ENCODE measurements at places on chromosomes 3 and 15.

- DNase-seq, result no peak
These were observed 1141.0 kb downstream of the IGSF11 start for GRCh38 chr3:117893638-117894037.

- DNase-seq, result no peak
These were observed 286.6 kb upstream of the ADAMTS9 start for GRCh38 chr3:64974401-64974800.

DNA sequence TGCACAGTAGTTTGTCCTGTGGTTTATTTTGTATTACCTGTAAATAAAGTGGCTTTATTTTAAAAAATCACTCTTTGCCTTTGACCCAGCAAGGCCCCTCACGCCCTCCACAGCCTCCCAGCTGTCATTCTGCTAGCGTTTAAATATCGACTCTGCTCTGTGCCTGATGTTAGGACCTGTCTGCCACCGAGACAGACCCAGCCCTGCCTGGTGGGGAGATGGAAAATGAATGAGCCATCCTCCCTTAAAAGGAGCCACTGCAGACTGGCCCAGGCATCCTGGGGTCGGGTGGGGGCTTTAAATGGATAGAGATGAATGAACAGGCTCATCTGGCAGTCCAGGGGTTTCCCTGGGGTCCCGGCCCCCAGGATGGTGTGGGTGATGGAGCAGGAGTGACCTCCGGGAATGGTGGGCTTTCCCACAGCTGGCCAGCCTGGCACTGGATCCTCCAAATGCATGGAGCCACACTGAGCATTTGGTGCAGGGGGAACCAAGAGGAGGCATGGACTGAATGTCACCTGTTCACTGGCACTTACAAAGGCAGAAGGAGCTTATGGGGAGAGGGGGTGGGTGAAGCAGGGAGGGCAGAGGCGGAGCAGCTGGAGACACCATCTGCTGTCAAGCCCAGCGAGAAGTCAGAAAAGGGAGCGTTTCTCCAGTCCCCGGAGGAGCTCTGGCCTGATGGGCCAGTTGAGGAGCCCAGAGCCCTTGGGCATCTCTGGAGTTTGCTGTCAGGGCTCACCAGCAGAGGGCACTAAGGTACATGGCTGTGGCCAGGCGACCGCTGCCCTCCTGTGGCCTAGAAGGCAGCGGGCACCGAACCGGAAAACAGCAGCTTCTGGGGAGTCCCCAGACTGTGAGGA is 11.9 kb downstream of the GRM2 start:
- no peak for DNase-seq

- DNase-seq, result no peak
These were observed 30.2 kb downstream of the EIF4E3 start for GRCh38 chr3:71695000-71695482.

GRCh38 chr3:155102329-155102728 is 22.2 kb downstream of the MME start:
- DNase-seq, result no peak

- no peak for DNase-seq
These were observed 34.1 kb upstream of the NR2C2 start for GRCh38 chr3:14913071-14913925.

GRCh38 chr3:120177707-120178306 is 83.6 kb upstream of the GSK3B start:
- DNase-seq, result no peak

- DNase-seq, result no peak
These were observed 52.3 kb upstream of the FGF7 start for GRCh38 chr15:49370782-49371181.

- no peak for DNase-seq
These were observed 10.6 kb downstream of the ATP2C1 start for GRCh38 chr3:130904491-130904890.

- no peak for DNase-seq
These were observed 63.7 kb downstream of the SEMA6D start for GRCh38 chr15:47780971-47781370.

DNA sequence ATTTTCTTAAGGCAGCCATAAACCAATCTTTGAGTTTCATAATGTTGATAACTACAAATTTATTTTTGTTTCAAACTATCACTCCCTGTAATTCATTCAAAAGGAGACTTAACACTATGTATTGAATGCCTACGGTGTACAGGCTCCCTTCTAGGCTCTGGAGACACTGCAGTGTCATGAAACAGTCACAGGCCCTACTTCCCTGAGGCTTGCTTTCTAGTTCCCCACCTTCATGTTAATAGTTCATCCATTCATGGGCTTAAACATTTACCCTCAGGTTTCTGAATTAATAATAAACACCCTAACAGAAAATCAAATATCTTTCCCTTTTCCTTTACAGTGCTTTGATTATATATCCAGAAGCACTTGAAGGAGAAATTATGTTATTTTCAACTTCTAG is 168.7 kb downstream of the CHL1 start:
- DNase-seq, result no peak

DNA sequence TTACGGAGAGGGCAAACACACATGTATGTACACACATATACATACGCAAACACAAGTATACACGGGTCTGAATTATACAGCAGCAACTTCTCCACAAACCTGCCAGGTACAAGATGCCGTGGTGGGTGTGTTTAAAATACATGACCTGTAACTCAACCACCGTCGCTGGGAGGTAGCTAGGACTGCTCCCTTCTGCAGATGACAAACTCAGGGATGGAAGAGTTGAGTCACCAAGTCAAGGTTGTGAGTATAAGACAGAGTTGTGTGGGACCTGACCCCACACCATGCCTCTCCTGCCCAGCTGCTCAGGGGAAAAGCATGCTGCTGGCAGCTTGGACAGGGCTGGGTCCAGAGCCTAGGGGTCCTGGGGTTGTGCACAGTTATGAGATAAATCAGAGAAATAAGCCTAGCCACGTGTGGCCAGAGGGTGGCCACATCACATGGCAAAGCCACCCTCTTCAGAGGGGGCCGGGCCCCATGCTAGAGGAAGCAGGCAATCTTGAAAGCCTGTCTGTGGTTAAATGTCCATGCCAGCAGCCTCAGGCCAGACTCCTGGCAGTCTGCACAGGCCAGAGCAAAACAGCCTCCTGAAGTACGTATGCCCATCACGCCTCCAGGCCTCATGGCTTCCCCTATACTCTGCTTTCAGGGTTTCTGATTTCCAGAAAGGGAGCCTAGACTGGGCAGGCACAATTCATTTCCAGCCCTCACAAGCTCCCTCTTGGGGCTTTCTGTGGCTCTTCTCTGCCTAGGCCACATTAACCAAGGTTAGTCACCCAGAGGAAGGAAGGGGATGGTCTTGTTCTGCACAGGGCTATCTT is 107.7 kb upstream of the RPL32 start:
- no peak for DNase-seq

DNA sequence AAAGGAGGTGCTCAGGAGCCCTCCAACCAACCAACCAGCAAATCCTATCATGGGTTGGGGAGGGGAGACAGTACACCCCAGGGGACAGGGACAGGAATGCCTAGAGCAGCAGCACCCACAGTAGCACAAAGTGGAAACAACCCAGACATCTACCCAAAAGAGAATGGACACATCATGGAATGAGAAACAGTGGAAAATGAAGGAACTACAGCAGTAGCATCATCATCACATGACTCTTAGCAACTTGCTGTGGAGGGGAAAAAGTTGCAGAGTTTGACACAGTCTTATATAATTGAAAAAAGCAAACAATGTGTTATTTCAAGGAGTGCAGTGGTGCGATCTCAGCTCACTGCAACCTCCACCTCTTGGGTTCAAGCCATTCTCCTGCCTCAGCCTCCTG is 11.0 kb downstream of the C3orf22 start:
- no peak for DNase-seq

- no peak for DNase-seq
These were observed 25.0 kb downstream of the LSM3 start for GRCh38 chr3:14203521-14204079.

DNA sequence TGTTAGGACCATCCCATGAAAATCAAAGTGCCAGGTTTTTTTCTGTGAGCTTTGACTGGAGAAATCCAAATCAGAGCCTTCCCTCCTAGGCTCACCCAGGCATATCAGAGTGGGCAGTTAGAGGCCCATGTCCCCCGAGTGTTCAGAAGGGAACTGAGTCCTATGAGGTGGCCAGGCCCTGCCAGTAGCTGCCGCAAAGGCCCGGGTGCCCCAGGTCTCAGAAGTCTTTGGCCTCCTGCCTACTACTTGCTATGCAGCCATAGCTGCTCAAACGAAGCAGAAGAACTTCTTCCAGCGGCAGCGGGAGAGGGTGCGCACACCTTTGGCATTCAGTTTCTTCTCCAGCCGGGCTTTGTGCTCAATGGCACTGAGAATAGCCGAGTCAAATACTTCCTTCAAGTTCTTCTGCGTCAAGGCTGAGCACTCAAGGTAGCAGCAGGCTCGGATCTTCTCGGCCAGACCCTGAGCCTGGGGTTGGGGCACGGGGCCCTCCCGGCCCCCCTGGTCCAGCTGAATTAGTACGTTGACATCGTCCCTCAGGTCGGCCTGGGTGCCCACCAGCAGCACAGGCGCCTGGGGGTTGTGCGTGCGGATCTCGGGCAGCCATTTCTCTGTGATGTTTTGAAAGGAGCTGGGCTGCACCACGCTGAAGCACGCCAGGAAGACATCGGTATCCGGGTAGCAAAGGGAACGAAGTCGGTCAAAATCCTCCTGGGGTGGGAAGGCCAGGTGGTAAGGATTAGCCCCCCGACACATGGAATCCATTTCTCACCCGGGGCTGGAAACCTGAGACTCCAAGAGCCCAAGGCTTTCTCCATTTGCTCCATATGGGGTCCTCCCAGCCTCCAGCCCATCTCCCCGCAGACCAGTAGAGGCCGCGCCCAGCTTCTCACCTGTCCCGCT is 992 bp downstream of the RHOV start:
- no peak for DNase-seq

DNA sequence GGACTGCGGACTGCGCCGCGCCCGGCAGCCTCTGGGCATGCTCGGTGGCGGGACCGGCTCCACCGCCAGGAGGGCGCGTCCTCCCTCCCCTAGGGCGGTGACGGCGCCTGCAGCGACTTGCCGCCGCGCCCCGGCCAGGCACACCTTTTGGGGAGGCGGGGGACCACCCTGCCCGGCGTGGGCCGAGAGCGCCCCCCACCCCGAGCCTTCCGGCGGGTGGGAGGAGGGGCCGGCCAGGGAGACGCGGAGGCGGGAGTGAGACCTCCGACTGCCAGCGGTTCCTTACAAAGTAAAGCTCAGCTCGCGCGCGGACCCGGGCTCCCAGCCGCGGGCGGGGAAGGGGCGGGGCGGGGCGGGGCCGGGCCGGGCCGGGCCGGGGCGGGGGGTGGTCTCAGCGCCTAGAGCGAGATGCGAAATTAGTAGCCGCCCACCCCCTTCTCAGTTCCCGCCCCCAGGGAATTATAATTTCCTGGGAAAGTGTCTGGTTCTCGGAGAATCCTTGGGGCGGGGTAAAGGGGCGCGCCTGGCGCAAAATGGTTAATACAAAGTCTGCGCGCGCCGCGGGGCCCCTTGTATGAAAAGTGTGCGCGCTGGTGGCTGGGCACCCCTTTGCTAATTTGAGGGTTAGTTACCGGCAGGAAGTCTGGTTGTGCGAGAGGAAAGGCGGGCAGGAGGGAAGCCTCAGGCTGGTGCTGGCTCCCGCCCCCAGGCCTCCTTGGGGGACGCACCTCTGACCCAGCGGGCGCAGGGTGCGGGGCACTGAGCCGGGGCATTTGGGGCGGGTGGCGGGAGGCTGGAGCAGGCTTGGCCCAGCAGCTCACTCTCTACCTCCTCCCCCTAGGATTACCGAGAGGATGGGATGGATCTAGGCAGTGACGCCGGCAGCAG is 224.8 kb upstream of the IL12A start:
- DNase-seq, result no peak

- no peak for DNase-seq
These were observed 6.6 kb upstream of the STAC start for GRCh38 chr3:36373666-36374065.

DNA sequence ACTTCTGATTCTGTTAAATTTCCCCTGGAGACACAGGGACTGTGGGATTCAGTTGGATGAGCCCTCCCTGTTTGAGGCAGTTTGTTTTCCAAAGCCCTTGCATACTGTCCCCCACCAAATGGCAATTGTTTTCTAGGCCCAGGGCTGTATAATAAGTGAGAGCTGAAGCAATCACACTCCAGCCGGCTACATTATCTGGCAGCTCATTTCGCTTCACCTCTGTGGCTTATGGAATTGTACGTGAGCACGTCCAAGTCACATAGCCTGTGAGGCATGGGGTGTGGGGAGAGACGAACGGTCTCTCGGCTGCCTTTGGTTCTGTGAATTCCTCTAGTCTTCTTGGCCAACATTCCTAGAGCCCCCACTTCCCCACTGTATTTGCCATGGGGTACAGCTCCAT is 10.7 kb downstream of the RBP2 start:
- DNase-seq, result no peak

GRCh38 chr15:48253172-48253571 is 47.1 kb downstream of the SLC12A1 start:
- DNase-seq, result no peak

- peak; percentile 51 for DNase-seq
These were observed 9.4 kb upstream of the MESP1 start for GRCh38 chr15:89760303-89761008.

- no peak for DNase-seq
These were observed 1.4 kb upstream of the NDUFAF3 start for GRCh38 chr3:49020330-49021212.

- peak; percentile 8 for DNase-seq
These were observed 2.0 kb downstream of the FOXP1 start for GRCh38 chr3:71581457-71582035.

DNA sequence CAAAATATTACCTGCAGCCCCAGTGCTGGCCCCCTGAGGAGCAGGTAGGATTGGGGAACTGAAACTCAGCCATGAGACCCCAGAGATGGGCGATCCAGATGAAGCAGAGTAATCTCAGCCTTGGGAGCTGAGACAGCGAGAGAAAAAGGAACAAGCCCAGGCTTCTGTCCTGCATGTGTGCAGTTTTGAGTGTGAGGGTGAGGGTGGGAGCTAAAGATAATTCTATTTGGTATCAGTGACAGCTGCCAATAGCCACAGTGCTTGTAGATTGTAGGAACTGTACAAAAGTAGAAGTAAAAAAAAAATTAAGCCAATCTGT is 5.9 kb downstream of the ATP8B4 start:
- no peak for DNase-seq

GRCh38 chr3:74491874-74492273 is 122.6 kb downstream of the CNTN3 start:
- no peak for DNase-seq

GRCh38 chr15:78276064-78276943 is 11.9 kb downstream of the DNAJA4 start:
- DNase-seq, result no peak

DNA sequence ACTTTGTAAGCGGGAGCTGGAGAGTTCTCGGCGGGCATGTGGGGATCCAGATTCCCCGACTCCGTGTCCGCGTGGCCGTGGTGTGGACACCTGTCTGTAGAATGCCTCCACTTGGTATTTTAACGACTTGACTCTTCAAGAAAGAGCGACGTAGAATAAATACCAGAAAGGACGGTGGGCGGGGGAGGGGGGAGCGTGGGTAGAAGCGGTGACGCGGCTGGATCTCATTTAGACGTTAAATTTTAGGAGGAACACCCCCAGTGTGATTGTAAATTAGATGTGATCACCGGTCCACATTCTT is 620 bp upstream of the PYGO1 start:
- no peak for DNase-seq

GRCh38 chr15:87949575-87950223 is 306.8 kb downstream of the NTRK3 start:
- no peak for DNase-seq

All from activated CD4-positive, CD25-positive, alpha-beta regulatory T cell (primary cell).